NCI-H2081 treated with DMSO at 0.1 percent for 48 hours (cell line): ENCODE measurements at places on chromosomes 5 and 9.

- DNase-seq: no peak
Observed at GRCh38 chr5:125558466-125558865, 812.0 kb upstream of the ZNF608 start.

DNA sequence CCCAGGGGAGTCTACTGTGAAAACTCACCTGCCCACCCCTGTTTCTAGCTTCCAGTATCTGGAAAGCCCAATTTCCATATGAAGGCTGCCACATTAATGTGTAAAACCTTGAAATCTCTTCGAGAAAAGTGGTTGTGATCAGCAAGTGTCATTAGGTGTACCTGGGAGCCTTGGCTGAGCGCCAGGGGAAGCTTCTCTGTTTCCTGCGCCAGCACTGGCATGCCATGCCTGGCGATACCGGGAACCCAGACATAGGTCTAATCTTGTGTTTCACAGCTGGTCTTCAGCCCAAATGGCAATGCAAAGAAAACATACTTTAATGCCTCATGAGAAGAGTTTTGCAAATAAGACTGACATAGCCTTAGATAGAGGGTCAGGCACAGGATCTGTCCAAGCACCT lies 101.6 kb downstream of the TENT4A start:
- DNase-seq: no peak

DNA sequence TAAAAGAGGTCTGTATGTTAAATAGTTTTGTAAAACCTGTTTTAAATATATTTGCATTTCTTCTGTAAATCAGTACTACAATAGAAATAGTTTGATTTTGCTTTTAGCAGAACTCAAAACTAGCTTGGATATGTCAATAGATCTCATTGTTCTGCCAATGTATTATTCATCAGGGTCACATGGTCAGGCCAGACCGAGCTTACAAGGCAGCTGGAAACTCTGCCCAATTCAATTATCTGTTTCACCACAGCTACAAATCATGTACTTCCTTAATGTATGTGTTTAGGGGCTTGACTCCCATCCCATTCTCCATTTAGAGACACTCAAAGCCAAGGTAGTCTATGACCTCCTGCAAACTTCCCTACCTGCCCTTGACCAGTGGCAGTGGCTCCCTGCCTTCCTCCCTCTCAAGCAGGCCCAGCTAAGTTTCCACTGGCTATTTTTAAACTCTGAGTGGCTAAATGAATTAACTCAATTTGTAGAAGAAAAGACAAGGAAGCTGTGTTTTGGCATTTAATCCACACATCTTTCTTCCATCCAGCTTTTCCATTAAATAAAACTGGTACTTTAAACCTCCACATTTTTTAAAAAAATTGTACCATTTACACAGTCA lies 46.4 kb upstream of the SELENOP start:
- no peak for DNase-seq

DNA sequence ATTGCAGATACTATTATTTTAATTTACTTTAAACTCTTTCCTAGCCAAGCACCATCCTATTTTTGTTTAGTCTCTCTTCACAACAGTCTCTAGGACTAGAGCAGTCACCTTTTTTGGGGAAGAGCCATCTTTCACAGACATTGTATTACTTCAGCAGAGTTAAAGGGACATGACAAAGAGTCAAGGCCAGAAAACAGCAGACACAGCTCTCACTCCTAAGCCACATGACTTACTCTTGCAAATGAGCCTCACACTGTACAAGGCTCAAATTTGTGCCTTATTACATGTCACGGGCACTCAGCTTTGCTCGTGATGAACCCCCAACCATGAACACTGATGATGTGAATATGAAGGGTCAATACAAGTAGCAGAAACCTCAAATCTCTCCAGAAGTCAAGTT lies 104.3 kb downstream of the ZNF608 start:
- no peak for DNase-seq

DNA sequence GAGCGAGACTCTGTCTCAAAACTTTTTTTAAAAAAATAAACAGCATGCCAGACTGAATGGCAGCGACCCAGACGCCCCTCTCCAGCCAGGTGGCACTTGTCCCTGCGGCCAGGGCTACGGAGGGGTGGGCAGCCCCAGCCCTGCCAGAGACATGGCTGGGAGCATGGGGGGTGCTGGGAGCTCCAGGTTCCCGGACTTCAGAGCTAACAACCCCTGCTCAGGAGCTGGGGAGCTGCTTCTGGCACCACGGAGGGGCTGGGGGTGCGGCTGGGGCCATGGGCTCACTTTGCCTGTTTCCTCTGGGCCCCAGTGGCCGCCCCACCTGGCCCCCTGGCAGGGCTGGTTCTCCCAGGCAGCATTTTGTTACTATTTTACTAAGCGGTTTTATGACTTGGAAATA lies 49.9 kb downstream of the SLC12A7 start:
- DNase-seq: no peak

- DNase-seq: no peak
Observed at GRCh38 chr9:128233817-128234406, 30.7 kb downstream of the DNM1 start.

- DNase-seq: no peak
Observed at GRCh38 chr5:115342590-115343377, 46.3 kb upstream of the CCDC112 start.

- DNase-seq: no peak
Observed at GRCh38 chr9:131976157-131977108, 103.2 kb downstream of the MED27 start.

DNA sequence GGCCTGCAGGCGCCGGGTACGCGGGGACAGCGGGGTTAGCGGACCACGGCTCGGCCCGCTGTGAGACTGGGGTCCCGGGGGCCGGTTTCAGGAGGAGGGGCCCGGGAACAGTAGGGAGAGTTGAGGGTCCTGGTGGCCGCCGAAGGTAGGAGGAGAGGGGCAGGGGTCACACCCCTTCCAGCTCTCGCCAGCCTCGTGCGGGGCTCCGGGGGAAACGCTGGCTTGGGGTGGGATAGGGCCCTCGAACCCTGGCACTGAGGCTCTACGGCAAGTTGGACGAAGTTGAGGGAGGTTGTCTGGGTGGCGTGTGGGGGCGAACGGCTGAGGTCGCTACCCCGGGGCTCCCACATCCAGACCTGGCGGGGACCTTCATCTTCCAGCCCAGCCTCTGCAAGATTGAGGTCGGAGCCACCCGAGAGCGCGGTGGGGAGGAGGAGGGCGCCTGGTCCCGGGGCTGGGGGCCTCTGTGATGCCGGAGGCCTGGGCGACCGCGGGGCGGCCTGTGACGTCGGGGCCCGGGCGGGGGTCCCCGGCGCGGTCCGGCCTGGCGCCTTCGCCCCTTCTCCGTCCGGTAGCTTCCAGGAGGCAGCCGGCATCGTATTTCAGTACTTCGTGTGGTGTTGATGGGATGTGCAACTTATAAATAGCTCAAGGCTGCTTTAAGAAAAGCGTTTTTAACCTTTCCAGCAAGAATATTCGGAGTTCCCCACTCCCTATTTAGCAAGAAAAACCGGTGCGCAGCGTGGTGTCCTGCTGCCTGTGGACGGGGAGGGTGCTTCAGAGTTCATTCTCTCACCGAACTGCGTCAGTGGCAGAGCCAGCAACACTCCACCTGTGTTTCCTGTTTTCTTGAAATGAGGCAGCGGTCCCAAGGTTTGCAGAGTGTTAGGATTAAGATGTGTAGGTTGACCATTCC lies 902 bp downstream of the HABP4 start:
- no peak for DNase-seq

GRCh38 chr5:173317091-173317730 lies 11.0 kb downstream of the STC2 start:
- DNase-seq: no peak

DNA sequence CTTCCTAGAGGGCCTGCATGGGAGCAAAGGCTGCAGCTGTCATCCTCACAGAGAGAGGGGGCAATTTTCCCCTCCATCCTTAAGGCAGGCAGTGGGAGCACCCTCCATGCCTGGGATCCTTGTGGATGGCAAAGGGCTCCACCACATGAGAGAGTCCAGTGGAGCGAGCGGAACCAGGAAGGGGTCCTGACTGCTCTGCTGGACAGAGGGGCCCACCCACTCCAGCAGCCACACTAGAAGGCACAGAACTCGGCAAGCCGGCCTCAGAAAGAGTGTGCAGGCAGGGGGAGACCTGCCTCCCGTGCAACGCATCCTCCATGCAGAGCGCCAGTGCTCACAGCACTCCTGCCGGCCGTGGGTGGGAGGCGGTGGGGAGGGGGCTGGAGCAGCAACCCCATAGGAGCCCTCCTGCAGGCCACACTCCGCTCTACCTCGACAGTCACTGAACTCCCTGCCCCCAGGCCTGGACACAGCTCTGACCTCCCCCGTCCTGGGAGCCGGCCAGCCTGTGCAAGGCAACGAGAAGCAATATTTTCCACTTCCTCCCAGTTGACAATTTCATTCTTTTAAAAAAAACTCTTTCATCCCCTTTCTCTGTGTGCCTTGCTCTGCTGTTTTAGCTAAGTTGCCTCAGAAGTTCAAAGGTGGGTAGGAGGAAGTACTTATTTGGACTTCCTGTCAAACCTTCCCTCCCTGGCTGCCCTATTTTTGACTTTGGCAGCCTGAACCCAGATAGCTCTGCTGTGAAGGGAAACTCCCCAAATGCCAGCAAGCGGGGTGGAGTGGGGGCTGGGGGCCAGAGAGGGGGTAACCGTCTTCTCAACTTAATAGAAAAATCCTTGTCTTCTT lies 5.3 kb upstream of the LCP2 start:
- DNase-seq: no peak

DNA sequence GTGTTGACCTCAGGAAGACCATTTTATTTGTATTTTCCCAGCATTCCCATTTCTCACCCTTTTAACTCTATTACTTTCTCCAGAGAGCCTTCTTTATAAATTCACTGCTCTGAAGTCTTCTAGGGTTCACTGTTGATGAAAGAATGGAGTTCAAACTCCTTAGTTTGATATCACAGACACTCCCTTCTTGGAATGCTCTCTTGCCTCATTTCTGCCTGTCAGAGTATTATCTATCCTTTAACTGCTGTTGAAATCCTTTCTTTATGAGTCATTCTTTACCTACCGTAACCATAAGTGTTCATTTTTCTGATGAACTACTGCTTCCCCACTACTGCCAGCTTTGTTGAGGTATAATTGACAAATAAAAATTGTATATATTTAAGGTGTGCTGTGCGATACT lies 4.3 kb downstream of the RIC1 start:
- no peak for DNase-seq

- DNase-seq: no peak
Observed at GRCh38 chr5:39270225-39270848, 51.0 kb upstream of the FYB1 start.

DNA sequence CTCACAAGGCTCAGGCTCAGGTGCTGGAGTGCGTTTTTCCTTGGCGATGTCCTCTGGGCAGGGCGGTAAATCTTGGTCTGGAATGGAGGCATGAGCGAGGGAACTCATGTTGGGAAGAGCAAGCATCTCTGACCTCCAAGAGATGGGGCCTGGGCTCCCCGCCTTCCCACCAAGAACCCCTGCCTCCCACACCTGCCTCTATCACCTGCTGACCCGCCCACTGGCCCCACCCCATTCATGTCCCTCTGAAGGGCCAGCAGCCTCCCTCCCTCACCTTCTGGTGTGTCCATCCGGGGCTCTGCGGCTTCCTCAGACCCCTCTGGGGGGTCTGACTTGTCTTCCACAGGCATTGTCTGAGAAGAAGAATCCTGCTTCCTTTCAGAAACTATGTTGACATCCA lies 10.9 kb downstream of the CIZ1 start:
- no peak for DNase-seq

- no peak for DNase-seq
Observed at GRCh38 chr9:134635351-134636148, 6.1 kb upstream of the COL5A1 start.

DNA sequence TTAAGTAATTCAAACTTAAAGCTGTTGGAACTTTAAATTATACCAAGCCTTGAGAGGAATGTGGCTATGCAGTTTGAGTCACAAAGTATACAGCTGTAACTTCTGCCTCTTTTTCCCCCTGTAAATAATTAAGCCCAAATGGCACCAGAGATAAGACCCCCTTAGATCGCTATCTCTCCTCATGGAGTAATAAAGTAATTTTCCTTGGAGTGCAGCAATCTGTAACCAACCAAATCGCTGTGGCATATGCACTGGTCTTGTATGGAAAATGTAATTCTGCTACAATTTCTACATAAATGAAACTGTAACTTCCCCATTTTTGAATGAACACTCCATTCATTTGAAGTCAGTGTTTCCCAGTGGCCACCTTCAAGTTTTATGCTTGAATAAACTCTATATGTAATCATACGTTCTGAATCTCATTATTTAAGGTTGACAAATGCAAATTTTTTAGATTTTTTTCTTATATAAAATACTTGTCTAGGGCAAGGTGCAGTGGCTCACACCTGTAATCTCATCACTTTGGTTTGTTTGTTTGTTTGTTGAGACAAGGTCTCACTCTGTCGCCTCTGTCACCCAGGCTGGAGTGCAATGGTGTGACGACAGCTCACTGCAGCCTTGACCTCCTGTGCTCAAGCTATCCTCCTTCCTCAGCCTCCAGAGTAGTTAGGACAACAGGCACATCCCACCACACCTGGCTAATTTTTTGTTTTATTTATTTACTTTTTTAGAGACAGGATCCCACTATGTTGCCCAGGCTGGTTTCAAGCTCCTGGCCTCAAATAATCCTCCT lies 12.3 kb downstream of the SUSD1 start:
- no peak for DNase-seq

GRCh38 chr9:19156026-19156474 lies 28.8 kb upstream of the PLIN2 start:
- DNase-seq: no peak

- no peak for DNase-seq
Observed at GRCh38 chr5:173675287-173675996, 59.0 kb upstream of the BOD1 start.

DNA sequence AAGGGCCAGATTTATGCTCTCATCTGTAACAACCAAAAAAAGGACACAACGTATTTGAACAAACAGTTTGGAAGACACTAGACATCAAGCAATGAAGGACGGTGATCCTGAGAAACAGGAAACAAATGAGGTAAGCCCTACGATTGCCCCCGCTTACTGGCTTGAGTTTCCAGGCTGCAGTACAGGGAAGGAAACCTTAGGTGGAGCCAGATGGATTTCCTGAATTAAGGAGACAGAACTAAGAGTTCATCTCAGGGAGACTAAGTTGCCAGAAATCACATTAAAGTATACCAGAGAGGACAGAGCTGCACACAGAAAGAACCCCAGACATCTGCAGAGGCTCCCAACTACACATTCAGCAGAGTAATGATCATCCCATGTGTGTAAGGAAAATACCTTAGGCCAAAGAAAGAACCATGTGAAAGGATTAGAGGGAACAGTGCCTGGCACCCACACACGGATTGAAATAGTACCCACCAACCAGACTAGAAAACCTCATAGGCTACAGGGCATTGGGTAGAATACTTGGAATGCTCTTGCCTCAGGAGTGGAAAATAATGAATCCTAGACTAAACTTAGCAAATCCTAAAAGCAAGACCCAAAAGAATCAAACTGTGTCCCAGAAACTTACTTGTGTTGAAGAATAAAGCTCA lies 99.3 kb upstream of the NIPBL start:
- no peak for DNase-seq
